Adrenal gland (tissue), 19 donors: ENCODE measurements at places on chromosomes 4 and X. TPM values are rescaled to one million over a fixed set of nuclear protein-coding genes. Genes with fewer than 3 reads are reported as not detected.

Gene SPARCL1
- total RNA-seq = 49.7 TPM

Gene FAM53A
- total RNA-seq = 6.2 TPM

Gene USP11
- 51.4 TPM for total RNA-seq

- H3K36me3 ChIP-seq = no peaks in the 10 kb centered on the region
- H3K27ac ChIP-seq = no peak overlapping the region
- H3K4me3 ChIP-seq = no peak overlapping the region
- DNase-seq = no peak
These were observed 399.4 kb upstream of the ADGRL3 start for GRCh38 chr4:60800701-60801100.

DNA sequence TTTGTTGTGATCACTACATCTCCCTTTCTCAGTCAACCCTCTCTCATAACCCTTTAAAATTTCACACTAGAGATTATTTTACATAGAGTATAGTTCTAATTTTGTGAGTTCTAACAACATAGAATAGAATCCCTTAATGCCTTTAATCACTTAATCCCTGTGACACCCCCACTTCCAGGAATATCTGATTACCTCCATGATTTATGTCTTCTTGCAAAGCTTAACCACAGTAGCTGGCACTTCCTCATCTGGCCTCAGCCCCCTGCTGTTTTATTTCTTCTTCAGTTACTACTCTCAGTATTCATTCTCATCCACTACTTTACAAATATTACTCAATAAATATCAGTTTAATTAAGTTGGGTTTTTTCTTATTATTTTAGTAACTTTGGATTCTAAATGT, 340.9 kb downstream of the CENPC start:
- H3K36me3 ChIP-seq = no peaks in the 10 kb centered on the region
- no peaks in the 10 kb centered on the region for H3K4me1 ChIP-seq
- DNase-seq = no peak
- H3K4me3 ChIP-seq = no peak overlapping the region
- H3K27me3 ChIP-seq = no peaks in the 10 kb centered on the region

GRCh38 chrX:153981771-153982533, 9.4 kb downstream of the TMEM187 start:
- H3K27me3 ChIP-seq = peaks cover 5% of the 10 kb centered on the region
- DNase-seq = peak; percentile 65
- H3K27ac ChIP-seq = no peak overlapping the region
- H3K4me3 ChIP-seq = no peak overlapping the region
- no peaks in the 10 kb centered on the region for H3K36me3 ChIP-seq

- H3K27me3 ChIP-seq = no peaks in the 10 kb centered on the region
- no peak overlapping the region for H3K27ac ChIP-seq
- H3K4me3 ChIP-seq = no peak overlapping the region
- DNase-seq = no peak
- no peaks in the 10 kb centered on the region for H3K36me3 ChIP-seq
These were observed 48.0 kb upstream of the APELA start for GRCh38 chr4:164828955-164829354.

GRCh38 chr4:54700986-54701385, 43.2 kb downstream of the KIT start:
- H3K4me1 ChIP-seq = no peaks in the 10 kb centered on the region
- no peaks in the 10 kb centered on the region for H3K27me3 ChIP-seq
- no peak for DNase-seq
- H3K27ac ChIP-seq = no peak overlapping the region

DNA sequence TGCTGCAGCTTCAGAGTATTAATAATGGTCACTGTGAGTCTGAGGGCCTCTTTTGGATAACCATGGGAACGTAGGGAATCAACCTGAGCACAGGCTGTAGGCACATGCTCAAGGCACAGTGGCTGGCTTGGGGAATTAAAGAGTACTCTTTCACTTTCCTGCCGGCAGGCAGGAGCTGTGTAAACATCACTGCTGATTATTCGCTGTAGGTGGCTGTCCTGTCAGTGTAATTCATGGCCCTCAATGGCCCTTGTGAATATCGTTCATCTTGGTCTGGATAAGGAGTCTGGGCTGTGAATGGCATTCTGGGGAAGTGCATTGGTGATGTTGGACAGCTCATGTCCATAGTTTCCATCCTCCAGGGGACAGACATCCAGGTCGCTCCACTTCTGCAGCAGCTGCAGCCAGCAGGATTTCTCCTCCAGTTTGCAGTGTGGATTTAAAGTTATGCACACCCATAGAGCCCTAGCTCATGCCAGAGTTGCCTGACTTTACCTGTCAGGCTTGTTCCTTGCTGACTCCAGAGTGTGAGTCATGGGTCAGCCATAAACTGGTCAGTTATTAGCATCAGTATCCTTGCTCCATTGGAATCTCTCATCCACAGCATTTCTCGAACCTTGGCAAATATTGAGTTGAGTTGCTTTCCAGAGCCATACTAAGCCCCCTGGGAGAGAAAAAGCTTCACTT, 43.0 kb downstream of the C4orf33 start:
- no peak for DNase-seq
- no peaks in the 10 kb centered on the region for H3K4me1 ChIP-seq
- H3K27ac ChIP-seq = no peak overlapping the region
- H3K4me3 ChIP-seq = no peak overlapping the region
- no peaks in the 10 kb centered on the region for H3K27me3 ChIP-seq

GRCh38 chr4:94455081-94455480, 3.3 kb downstream of the PDLIM5 start:
- H3K27ac ChIP-seq = peak overlapping the region; percentile 43
- DNase-seq = peak; percentile 55
- H3K36me3 ChIP-seq = peaks cover 11% of the 10 kb centered on the region
- H3K4me3 ChIP-seq = no peak overlapping the region
